ENCODE measurements at places on chromosomes 16 and 17. TPM values are rescaled to one million over a fixed set of nuclear protein-coding genes. Genes with fewer than 3 reads are reported as not detected.

SAMD14 gene
- 2.2 TPM for total RNA-seq

GRCh38 chr17:17609121-17609520 is 17.6 kb upstream of the PEMT start:
- no peak for DNase-seq

DNA sequence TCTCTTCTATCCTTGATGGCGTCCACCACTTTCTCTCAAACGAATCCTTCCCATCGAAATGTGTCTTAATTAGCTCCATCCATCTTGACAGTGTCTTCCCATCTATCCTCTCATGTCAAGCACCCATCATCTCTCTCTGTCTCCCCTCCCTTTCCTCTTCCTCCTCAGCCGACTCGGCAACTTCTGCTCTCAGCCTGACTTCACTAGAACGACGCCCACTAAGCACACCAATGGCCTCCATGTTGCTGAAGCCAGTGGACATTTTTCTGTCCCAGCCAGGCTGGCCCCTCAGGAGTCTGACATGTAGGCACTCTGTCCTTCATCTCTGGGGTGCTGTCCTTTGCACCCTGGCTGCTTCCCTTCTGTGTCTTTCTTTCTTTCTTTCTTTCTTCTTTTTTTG is 2.5 kb upstream of the SPATA20 start:
- no peak for DNase-seq

- no peak for DNase-seq
These were observed 98.2 kb downstream of the VPS53 start for GRCh38 chr17:616407-616806.

CACNB1 gene
- 9.1 TPM for total RNA-seq

DNA sequence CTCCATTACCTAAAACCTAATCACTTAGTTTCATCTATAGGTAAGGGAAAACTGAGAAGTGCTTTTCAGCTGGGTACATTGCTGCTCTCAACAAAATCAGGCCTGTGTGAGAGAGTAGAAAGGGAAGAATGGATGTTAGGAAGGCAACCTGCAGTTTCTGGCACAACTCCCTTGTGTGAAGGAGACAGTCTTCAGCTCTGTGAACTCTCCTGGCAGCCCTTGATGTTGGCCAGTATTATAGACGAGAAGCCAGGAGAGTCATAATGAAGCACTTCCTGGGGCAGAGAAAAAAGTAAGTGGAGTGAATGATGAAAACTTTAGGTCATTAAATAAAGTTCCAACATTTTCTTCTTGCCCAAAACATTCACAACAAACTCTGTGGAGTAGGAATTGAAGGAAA is 260.1 kb downstream of the IRX3 start:
- DNase-seq: no peak

ORC6 gene
- 10.1 TPM for total RNA-seq

TMUB2 gene
- total RNA-seq: 20.2 TPM

Measured in urinary bladder (tissue), 4 donors.